ENCODE measurements at places on chromosomes 4 and X.

DNA sequence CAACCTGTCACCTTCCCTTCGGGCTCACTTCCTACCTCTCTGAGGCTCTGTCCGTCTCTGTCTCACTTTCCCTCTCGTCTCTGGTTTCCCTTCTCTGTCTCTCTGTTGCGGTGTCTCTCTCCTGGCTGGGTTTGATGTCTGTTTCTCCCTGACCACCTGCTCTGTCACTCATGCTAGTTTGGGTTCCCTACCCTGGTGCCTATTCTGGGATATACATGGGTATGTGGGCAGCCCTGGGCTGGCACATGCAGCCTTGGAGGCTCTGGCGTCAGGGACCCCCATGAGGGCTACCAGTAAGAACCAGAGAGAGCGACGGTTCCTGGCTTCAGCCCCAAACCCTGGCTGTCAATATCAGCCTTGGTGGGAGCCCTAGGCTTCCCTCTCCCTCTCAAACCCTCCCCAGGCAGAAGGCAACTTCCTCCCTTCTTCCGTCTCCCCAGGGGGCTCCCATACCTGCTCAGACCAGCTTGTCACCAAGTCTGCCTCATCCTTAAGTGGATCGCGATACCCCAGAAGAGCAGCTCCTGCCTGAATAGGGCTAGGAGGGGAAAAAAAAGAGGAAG is 314 bp downstream of the DNASE1L1 start:
- no peak for DNase-seq

- no peak for DNase-seq
Measured at GRCh38 chrX:107146670-107147069, 28.0 kb upstream of the RBM41 start.

GRCh38 chrX:76931518-76931917 is 504.0 kb downstream of the MAGEE1 start:
- DNase-seq, result no peak

- no peak for DNase-seq
Measured at GRCh38 chrX:42616981-42617380, 161.0 kb downstream of the PPP1R2C start.

DNA sequence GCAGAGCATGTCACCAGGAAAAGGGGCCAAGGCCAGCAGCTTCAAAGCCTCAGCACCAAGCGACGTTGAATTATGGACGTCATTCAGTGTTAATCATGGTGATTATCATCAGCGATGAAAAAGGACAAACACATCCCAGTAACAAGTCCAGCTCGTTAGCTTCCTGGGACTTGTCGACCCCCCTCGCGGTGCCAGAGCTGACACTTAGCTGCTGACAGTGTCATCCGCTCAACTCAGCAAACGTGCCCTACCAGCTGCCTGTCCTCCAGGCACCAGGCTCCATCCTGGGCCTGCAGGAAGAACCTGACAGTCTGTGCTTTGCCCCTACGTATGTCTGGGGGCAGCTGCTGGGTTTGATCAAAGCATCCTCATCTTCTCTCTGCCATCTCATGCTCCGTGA is 137.0 kb upstream of the PSAPL1 start:
- no peak for DNase-seq

DNA sequence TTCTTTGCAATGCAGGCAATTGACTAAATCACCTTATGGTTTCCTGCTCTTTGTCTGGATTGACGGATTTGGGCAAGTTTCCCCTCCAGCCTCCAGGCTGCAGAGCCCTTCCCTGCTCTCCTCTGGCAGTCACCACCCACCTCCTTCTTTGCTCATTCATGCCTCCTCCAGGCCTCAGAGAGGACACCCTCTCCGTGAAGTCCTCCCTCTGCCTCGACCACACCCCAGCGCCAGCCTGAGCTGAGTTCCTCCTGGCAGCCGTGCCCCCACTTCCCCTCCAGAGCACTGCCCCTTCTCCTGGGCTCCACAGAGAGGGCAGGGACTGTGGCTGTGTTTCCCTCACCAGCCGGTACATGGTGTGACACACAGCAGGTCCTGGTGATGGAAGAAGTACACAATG is 53.7 kb downstream of the DCTD start:
- no peak for DNase-seq

DNA sequence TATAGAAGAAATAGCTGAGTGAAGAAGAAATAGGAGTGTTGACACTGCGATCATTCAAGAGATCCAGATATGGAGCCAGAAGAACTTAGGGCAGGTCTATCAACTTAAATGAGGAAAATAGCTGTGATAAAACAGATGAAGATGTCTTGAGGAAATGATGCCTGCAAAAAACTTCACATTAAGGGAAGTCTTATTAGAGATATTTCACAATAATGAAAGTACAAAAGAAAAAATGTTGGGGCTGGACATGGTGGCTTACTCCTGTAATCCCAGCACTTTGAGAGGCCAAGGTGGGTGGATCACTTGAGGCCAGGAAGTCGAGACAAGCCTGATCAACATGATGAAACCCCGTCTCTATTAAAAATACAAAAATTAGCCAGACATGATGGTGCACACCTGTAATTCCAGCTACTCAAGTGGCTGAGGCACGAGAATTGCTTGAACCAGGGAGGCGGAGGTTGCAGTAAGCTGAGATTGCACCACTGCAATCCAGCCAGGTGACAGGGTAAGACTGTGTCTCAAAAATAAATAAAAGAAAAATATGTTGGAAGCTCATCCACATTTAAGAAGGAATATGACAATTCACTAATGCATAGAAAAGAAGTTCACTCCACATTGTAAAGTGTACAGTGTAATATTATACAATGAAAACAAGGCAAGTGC is 56.3 kb downstream of the PKD2 start:
- no peak for DNase-seq

- DNase-seq, result no peak
Measured at GRCh38 chr4:112423591-112423990, 92.4 kb downstream of the NEUROG2 start.

DNA sequence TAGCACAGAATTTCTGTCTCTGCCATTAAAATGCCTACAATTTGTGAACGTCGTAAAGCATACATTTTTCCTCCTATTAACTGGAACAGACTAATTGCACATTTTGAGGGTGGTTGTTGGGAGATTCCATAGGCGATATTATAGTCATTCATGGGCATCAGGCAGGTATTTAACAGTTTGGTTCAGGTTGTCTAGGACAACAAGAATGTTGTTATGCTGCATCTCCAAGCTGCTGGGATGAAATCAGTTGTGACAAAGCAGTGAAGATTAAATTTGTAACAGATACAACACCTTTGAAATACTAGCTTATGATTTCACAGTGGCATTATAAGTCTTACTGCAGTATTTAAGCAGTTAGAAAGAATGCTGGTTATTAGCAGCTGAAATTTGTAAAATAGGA is 339.7 kb upstream of the PITX2 start:
- no peak for DNase-seq

GRCh38 chr4:76429636-76430035 is 5.4 kb upstream of the SHROOM3 start:
- DNase-seq, result no peak

DNA sequence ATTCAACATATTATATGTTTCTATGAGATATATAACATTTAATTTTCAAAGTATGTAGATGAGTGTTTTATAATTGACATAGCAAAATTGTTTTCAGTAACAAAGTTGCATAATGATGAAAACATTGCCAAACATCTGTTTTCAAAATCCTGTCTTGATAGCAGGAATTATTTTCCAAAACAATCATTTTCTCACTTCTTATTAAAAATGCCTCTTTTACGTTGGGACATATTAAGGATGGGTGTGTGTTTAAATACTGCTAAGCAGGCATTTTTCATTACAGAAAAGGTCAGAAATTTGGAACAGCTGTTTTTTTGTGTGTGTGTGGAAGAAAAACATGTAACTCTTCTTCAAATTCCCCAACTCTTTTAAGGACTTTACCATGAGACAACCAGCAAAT is 452.0 kb downstream of the SPRY1 start:
- no peak for DNase-seq

GRCh38 chr4:139799615-139800014 is 134.0 kb downstream of the MGST2 start:
- no peak for DNase-seq

DNA sequence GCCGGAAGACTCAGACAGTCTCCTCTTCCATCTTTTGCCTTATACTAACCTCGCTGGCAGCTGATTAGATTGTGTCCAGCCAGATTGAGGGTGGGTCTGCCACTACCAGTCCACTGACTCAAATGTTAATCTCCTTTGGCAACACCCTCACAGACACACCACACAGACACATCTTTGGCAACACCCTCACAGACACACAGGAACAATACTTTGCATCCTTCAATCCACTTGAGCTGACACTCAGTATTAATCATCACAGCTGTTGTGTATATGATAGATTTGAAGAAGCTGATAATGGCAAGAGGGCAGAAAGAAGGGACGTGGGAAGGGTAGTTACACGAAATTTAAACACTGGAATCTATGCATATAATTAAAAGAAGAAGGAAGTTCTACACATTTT is 139.5 kb downstream of the ANKRD50 start:
- DNase-seq, result no peak

GRCh38 chr4:14178421-14178820 is 550.9 kb upstream of the BOD1L1 start:
- DNase-seq, result peak; percentile 37

- DNase-seq, result no peak
Measured at GRCh38 chr4:94519019-94519418, 67.3 kb downstream of the PDLIM5 start.

GRCh38 chr4:87895964-87896621 is 63.3 kb downstream of the MEPE start:
- peak; percentile 61 for DNase-seq

DNA sequence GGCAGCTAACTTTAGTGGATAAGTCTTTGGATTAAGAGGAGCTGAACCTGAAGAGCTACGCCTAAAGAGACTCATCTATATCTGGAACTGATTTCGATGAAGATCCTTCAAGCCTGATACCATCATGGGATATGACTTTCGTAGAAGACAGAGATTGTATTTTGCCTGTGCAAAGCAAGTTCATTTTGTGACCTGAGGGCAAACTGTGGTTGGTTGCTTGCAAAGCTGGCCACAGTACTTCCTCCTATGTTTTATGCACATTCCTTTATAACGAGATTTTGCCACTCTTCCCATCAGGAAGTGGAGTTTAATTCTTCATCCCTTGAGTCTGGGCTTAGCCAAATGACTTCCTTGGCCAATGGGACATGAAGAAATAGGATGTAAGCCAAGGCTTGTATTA is 519.3 kb upstream of the NR3C2 start:
- no peak for DNase-seq

DNA sequence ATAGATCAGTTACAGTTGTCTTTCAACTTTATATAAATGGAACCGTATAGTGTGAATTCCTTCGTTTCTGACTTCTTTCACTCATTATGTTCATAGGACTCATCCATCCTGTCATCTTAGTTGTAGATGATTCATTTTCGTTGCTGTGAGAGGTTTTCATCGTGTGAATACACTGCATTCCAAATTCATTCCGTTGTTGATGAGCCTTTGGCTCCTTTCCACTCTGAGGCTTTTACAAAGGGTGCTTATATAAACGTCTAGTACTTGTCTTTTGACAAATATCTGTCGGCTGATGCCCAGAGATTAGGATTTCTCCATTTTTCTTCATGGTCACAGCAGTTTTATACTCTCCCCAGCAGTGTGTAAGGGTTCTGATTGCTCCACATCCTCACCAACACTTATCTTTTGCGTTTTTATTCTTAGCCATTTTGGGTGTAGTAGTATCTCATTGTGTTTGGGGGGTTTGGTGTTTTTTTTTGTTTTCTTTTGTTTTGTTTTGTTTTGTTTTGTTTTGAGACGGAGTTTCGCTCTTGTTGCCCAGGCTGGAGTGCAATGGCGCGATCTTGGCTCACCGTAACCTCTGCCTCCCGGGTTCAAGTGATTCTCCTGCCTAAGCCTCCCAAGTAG is 48.6 kb downstream of the LRP2BP start:
- no peak for DNase-seq

- DNase-seq, result no peak
Measured at GRCh38 chr4:23631255-23631950, 258.4 kb downstream of the PPARGC1A start.

DNA sequence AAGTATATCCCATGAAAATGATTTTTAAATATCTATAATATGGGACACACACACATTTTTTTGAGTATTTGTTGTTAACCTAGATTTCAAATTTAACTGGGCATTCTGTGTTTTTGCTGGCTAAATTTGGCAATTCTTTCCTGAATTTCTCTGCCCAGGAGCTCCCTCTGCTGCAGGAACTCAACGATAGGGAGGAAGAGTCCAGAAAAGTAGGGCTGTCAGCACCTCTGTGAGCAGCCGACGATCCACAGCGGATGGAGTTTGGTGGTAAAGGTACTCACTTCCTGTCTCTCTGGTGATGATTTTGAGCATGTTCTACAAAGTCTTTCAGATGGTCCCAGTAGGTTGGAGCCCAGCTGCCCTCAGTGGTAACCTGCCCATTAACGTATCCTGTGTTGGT is 23.1 kb upstream of the TMEM184C start:
- no peak for DNase-seq

DNA sequence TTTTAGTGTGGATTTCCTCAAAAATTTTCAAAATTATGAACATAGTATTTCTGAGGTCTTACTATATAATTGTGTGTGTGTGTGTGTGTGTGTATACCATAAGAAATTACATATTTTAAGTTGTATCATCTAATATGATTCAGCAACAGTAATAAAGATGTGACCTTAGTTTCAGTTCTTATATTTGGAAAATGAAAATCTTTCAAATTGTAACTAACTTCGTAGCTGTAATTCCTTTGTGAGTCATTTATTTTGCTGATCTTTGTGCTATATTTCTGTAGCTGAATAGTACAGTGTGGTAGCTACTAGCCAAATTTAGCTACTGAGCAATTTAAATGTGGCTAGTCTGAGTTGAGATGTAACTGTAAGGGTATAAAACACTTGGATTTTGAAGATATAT is 116.4 kb downstream of the RAP1GDS1 start:
- peak; percentile 14 for DNase-seq

DNA sequence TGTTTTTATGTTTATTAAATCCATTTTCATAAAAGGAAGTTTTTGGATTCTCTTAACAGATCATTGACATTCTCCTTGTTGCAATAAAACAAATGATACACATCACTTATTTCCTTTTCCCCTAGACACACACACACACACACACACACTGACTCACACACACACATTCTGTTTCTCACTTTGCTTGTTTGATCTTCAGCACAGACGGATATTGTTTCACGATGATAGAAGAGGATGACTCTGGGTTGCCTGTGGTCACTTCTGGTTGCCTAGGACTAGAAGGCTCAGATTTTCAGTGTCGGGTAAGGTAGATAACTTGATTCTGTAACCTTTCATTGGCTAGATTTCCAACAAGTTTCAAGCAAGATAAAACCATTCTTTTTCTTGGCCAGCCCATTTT is 356.8 kb downstream of the BMPR1B start:
- no peak for DNase-seq

- no peak for DNase-seq
Measured at GRCh38 chr4:86974551-86974994, 39.8 kb downstream of the AFF1 start.
